ENCODE measurements at places on chromosomes 12 and 14. TPM values are rescaled to one million over a fixed set of nuclear protein-coding genes. Genes with fewer than 3 reads are reported as not detected.

- DNase-seq: no peak
Observed at GRCh38 chr12:612293-612692, 51.0 kb downstream of the NINJ2 start.

DNA sequence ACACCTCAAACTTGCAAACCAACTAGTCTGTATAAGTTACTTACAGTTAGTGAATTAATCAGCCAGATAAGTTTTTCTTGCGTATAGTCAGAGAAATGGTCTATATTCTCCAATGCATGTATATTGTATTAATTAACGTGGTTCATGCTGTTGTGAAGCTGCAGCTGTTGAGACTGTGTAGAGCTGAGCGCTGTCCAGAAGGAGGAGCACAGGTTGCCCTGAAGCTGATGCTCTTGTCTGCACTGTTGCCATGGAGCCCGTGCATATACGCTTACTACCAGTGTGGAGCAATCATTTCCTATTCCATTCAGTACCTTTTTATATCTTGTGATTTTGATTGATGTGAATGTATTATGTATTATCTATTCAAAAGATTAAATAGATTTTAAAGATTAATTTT is 74.3 kb upstream of the ARID2 start:
- DNase-seq: no peak

DNA sequence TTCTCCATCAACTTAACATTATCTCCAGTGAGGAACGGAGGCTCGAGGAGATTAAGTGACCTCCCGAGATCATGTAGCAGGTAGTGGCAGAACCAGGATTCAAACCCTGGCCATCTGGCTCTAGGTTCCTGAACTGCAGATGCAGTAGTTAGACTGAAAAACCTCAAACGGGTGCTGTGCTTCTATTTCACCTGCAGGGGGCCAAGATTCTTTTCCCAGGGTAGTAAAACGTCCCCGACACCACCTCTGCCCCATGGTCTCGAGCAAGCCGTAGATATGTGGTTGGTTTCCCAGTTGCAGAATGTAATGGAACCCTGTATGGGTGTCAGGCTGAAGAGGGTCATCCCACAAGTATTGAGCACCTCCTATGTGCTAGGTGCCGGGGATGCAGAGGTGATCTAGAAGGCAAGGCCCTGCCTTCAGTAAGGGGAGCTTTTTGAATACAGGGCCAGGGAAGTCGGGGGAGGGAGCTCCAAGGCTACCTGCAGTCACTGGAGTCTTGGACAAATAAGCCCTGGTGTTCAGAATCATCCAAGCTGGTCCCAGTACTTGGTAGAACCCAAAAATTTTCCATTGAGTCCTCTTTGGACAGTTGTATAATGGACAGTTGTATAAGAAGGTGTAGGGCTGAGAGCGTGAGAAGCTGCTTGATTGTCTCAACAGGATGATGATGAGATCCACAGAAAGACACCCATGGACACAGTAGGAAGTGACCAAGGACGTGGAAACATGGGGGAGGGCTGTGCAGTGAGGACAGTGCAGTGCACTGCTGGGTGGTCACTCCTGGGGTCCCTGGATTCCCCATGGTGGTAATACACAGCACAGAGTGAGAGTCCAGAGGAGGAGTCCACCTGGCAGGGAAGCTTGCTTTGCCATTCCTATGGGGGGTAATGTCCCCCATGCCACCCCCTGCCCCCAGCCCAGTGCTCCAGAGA is 197.2 kb downstream of the CHST11 start:
- DNase-seq: no peak

- DNase-seq: no peak
Observed at GRCh38 chr12:52231305-52232202, 1.5 kb upstream of the KRT7 start.

- peak; percentile 83 for DNase-seq
Observed at GRCh38 chr12:83016218-83016835, 329.6 kb downstream of the TMTC2 start.

- DNase-seq: no peak
Observed at GRCh38 chr12:131950182-131950913, 606 bp downstream of the EP400 start.

DNA sequence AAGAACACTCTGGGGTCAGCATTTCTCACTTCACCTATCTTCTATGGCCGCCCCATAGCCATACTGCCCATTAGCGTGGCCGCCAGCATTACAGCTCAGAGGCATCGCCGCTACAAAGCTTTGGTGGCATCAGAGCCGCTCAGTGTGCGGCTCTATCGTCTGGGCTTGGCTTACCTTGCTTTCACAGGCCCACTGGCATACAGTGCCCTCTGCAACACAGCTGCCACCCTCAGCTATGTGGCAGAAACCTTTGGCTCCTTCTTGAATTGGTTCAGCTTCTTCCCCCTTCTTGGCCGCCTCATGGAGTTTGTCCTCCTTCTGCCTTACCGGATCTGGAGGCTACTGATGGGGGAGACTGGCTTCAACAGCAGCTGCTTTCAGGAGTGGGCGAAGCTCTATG is 2.6 kb downstream of the DNAJC22 start:
- no peak for DNase-seq

- no peak for DNase-seq
Observed at GRCh38 chr12:127339065-127339464, 927.9 kb upstream of the TMEM132C start.

DNA sequence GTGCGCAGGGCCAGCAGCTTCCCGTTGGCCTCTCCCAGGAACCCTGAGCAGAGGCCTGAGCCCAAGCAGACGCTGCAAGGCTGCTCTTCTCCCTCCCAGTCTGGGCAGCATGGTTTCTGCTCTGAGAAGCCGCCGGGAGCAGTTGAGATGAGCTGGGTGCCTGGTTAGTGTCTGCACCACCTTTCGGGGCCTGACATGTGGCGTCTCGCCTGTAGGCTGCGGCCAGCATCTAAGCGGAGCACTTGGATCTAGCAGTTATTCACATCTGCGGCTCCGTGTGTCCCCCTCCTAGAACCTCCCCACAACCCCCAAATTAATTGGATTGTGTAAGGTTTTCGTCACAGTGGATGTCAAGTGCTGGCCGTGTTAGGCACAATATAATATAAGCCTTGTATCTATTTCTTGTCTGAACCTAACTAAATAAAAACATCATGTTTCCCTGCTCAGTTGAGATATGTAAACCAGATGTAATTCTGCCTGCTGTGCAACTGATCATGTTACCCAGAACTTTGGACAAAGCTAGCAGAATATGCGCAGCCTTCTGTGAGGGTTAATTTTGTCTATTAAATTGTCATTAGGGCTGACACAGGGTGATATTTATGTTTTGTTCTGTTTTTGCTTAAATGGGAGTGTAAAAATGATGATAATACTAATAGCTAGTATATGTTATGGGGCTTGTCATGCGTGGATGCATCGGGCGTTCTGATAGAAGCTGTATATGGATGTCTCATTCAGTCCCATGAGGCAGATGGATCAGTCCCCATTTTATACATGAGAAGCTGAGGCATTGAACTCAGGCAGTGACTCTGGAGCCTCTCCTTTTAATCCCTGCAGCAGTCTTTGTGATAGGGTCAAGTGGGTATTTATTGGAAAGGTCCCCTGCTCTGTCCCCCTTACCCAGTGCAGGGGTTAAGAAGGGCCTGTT is 45.8 kb downstream of the ELK3 start:
- no peak for DNase-seq

- no peak for DNase-seq
Observed at GRCh38 chr12:65450625-65451024, 172.1 kb downstream of the MSRB3 start.

DNA sequence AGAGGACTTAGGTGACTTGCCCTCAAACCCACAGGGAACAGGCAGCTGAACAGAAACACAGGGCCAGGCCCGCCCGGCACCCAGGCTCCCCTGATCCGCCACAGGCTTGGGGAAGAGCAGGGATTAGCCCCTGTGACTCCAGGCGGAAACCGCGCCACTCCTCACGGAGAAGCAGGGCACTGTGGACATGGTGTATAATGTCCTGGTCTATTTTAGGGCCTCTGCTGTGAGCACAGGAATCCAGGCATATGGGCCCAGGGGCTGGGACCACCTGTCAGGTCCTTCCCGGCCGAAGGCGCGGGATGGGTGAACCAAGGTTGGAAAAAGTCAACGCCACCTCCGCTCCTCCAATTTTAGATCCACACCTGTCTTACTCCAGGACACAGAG is 34.6 kb upstream of the MEG3 start:
- no peak for DNase-seq

GRCh38 chr12:8903646-8904045 is 10.7 kb upstream of the PHC1 start:
- no peak for DNase-seq

GRCh38 chr14:87698481-87698880 is 294.5 kb downstream of the GALC start:
- DNase-seq: no peak

DNA sequence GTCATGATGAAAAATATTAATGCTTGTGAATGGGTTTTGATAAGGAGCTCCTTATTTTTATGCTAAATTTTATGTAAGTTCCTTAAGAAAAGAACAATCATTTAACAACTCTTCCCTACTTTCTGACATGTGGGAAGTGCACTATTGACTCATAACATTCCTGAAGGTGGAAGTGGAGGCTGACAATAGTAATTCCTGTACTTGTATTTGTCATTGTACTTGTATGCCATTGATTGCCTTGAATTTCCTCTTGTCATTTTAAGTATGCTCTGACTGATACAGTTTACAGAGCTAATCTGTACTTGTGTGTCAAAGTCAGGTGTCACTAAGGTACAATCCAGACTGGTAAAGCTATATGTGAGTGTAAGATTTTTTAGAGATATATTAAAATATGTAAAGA is 440.0 kb downstream of the SLC16A7 start:
- peak; percentile 48 for DNase-seq

GRCh38 chr14:75292886-75293285 is 14.3 kb downstream of the FOS start:
- DNase-seq: no peak

DNA sequence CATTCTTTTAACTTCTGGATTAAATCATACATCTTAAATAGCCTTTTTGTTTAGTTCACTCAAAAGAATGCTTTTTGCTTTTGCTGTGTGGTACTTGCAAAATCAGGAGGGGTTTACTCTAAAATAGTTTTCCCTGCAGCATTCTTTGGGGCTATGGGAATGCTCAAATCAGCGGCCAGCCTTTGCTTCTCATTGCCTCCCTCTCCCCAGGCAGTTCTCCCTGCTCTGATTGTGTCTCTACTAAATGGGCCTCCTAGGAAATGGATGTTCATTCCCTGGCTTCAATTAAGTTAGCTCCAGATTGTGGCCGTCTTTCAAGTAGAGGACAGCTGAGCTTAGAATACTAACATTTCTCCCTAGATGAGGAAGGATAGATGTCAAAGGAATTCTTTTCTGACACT is 4.4 kb downstream of the TULP3 start:
- DNase-seq: no peak

DNA sequence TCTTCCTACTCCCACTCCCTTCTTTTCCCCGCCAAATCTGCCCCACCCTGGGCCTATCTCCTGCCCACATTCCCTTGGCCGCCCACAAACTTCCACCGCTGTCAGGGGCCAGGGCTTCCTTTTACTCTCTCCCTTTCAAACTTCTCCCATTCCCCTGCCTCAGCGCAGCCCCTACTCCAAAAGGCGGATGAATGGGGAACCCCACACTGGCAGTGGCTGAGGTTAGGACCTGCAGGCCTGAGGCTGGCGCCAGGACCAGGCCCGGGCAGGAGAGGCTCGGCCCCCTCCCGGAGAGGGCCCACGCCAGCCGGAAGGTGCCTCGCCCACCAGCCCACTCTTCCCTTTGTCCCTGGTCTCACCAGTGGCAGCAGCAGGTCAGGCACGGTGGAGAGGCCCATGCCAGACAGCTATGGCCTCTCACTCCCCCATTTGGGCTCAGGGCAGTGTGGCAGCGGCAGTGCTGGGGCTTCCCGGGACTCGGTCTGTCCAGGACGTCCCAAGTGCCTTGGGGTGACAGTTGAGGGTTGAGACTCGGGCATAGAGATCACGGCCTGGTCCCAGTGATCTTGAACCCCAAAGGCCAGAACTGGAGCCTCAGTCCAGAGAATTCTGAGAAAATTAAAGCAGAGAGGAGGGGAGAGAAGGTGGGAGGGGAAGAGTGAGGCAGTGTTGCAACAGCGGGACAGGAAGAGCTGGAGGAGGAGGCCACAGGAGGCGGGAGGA is at the start of gene TNFRSF1A:
Gene TNFRSF1A (minus strand): TSS at position 660 of the 723 bp plus-strand sequence. CDS start 262 bp downstream, at position 398.
- DNase-seq: peak; percentile 82

DNA sequence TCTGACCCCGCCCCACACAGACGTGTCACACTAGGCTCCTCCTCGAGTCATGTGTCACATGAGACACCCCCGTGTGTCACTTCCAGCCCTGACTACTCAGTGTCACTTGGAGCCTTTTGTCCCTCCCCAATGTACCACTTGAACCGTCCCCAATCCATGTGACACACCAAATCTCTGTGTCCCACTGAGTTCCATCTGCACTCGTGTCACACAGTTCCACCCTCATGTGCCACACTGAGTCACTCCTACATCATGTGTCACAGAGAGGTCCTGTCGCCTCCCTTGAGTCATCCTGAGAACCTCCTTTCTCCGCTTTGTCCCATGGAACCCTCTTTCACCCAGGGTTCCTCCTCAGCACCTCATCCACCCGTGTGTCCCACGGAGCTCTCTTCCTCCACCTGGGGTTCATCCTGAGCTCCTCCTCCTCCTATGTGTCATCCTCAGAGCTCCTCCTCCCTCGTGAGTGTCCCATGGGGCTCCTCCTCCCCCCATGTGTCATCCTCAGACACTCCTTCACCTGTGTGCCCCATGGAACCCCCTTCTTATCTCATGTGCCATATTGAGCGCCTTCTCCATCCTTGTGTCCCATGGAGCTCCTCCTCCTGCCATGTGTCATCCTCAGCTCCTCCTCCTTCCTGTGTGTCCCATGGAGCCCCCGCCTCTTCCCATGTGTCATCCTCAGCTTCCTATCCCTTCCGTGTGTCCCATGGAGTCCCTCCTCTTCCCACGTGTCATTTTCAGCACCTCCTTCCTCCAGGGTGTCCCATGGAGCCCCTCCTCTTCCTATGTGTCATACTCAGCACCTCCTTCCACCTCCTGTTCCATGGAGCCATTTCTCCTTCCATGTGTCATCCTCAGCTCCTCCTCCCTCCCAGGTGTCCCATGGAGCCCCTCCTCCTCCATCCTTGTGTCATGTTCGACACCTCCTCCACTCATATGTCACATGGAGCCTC is 32.0 kb downstream of the RTL1 start:
- DNase-seq: peak; percentile 71

- DNase-seq: no peak
Observed at GRCh38 chr12:52308806-52309425, 12.3 kb downstream of the KRT83 start.

- no peak for DNase-seq
Observed at GRCh38 chr12:13571035-13571434, 374.5 kb downstream of the EMP1 start.

GRCh38 chr12:86261142-86261541 is 5.0 kb upstream of the MGAT4C start:
- no peak for DNase-seq

DNA sequence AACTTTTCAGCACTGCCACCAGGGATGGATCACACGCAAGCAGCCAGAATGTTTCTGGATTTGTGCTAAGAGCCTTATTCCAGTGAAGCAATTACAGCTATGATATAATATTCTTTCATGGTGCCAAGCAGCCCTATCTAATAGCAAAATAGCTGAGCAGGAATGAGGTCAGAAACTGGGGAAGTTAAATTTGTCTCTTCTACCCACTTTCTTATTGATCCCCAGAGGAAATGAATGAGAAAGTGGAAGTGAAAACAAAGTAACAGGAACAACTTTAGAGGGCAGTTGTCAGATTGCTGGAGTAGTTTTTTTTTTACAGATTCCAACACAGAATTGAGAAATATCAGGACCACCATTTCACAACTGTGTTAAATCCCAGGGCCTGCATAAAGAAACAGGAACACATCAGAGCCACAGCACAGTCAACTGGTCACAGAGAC is 44.8 kb downstream of the GCH1 start:
- DNase-seq: no peak

The ALG10 gene
- 8.4 TPM for total RNA-seq

The GUCY2C gene
- not detected for total RNA-seq

The RNF41 gene
- total RNA-seq: 52.9 TPM

The SMIM41 gene
- total RNA-seq: not detected

The BATF gene
- not detected for total RNA-seq

The ASCL1 gene
- total RNA-seq: not detected
